EL (cell line): ENCODE measurements at places on chromosomes 12 and 14.

GRCh38 chr14:85391892-85392291 lies 138.1 kb upstream of the FLRT2 start:
- no peak for DNase-seq

DNA sequence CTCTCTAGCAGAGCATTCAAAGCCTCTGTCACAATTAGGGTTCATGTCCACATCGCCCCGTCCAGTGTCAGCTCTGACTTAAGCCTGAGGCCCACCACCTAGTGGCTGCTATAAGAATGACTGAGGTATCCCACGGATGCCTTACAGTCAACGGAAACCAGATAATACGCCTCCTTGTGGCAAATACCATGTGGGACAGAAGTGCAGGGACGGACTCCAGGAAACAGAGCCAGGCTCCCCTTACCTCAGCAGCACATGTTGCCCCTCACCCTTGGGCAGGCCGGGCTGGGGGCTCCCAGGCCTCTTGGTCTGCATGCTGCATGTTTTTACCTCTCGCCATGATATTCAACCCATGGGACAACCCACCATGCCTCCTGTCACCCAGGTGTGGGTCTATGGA lies 86.3 kb downstream of the VWF start:
- peak; percentile 43 for DNase-seq

DNA sequence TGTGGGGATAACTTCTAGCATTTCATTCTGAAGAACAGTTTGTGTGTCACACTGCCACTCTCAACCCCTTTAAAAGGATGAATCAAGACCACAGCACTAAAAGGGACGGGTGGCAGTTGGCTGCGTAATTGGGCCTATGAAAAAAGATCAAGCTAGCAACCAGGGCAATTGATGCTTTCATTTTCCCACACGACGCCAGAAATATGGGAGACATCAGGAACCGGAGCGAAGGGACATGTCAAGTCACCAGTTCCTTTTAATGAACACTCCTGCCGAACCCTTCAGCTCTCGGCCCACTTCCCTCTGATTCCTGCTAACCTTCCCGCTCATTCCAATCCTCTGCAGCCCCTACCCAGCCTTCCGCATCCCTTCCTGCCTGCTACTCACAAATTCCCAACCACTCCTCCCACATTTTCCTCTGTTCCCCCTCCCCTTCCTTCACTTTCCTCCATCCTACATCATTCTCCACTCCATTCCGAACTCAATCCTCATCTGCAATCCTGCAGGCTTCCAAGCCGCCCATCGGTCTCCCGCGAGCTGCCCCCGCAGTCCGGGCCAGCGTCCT lies 753 bp downstream of the CSRNP2 start:
- peak; percentile 57 for DNase-seq

- no peak for DNase-seq
Measured at GRCh38 chr12:104963757-104964156, 5.7 kb upstream of the SLC41A2 start.

DNA sequence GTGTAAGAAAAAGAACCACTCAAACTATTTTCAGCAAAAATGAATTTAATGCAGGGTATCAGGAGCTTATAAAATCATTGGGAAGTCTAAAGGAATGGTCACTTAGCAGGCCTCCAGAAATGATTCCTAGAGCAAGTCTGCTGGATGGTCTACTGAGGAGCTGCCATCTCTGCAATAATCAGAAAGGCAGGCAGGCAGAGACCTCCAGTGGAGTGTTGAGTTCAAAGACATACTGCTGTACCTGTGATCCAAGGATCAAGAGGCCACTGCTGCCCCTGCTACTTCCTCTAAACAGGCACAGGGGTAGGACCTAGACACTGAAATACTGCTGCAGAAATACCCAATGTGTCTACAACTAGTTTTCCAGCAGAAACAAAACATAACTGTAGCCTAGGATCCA lies 14.5 kb upstream of the KICS2 start:
- peak; percentile 14 for DNase-seq

GRCh38 chr12:11880381-11880780 lies 190.4 kb upstream of the BCL2L14 start:
- DNase-seq, result no peak

DNA sequence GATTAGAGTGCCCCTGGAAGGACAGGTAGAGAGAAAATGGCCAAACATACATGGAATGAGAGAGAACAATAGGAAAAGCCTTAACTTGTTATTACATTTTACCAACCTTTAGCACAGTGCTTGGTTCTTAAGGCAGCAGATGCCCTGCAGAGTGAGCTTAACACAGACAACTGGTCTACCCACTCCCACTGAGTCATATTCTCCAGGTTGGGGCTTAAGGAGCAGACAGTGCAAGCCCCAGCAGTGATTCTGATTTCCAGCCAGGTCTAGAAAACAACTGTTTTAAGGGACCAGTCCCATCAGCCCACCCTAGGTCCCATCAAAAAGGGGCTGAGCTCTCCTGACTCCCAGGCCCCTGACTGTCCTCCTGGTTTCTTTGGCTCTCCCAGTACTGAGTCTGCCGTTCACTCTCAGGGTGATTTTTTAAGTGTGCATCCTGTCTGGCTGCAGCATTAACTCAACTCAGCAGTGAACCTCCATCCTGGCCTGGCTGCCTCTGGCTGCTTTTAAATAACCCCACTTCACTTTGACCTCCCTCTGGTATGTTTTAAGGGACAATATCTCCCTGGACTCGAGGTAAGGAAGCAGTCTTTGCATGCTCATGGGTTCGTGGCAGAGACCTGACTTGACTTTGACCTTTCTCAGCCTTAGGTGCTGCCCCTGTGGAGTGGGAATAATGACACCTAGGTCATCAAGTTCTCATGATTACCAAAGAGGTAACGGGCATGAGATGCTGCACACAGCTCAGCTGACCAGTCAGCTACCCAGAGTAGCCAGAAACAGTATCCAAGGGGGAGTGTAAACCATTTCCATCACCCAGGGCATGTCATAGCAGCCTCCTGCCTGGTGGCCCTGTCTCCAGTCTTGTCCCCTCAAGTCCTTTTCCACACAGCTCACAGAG lies 210.7 kb upstream of the PWP1 start:
- DNase-seq, result no peak

GRCh38 chr12:5614256-5614655 lies 182.3 kb downstream of the NTF3 start:
- peak; percentile 42 for DNase-seq

GRCh38 chr14:85308531-85309300 lies 221.2 kb upstream of the FLRT2 start:
- DNase-seq, result no peak

DNA sequence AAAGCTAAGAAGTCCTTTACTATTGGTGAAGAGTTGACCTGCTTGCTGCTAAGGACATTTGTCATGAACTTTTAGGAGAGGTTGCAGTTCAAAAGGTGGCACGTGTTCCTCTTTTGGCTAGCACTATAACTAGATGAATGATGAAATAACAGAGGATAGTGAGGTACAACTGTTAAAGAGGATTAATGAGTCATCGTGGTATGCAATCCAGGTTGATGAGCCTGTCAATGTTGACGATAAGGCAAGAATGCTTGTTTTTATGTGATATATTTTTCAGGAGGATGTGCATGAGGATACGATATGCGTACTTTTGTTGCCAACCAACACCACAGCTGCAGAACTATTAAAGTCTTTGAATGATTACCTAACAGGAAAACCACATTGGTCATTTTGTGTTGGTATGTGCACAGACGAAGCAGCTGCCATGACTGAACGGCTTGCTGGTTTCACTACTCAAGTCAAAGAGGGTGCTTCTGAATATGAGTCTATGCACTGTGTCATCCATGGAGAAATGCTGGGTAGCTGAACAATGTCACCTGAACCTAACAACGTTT lies 10.6 kb downstream of the CEP128 start:
- DNase-seq, result peak; percentile 86
